NCI-H187 treated with DMSO at 0.1 percent for 48 hours (cell line): ENCODE measurements at places on chromosomes 5 and 9.

GRCh38 chr5:111255169-111255568 lies 31.0 kb downstream of the CAMK4 start:
- DNase-seq, result no peak

GRCh38 chr5:157116483-157116954 lies 7.7 kb upstream of the HAVCR2 start:
- no peak for DNase-seq

DNA sequence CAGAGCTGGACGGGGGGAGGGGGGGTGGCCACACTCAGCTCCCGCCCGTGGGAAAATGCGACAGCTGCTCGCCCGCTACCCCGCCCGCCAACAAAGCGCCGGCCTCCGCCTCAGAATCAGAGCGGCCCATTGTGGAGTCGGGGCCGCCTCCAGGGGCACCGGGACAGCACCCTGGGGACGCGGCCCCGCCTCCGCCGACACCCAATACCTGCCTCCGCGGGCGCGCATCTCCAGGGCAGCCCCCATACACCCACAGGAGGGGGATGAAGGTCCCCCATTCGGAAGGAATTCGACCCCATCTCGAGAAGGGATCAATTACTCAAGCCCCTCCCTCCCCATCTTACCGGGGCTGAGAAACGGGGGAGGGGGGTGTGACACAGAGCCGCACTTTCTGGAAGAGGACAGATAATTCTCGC lies 1.3 kb downstream of the NOTCH1 start:
- no peak for DNase-seq

GRCh38 chr5:74082512-74083055 lies 456.6 kb downstream of the ARHGEF28 start:
- no peak for DNase-seq

- no peak for DNase-seq
Observed at GRCh38 chr9:6968271-6968670, 210.5 kb downstream of the KDM4C start.

- no peak for DNase-seq
Observed at GRCh38 chr9:22307013-22307711, 139.5 kb upstream of the DMRTA1 start.

DNA sequence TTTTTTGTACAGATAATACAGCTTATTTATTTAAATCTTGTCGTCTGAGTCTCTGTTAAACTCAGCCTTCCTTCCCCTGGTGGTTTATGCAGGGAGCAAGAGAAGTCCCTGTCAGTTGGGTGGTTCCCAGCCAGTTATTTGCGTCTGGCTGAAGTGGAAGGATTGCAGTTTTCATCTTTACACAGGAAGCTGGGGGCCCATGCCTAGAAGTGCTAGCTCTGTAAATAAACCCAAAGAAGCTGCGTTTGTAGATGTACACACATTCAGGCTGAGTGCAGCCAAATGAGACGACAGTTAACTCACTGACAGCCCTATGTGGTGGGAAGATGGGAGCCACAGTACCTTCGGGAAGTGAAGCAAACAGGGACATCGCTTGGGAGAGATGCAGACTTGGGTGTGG lies 122.1 kb downstream of the SAXO1 start:
- DNase-seq, result no peak

DNA sequence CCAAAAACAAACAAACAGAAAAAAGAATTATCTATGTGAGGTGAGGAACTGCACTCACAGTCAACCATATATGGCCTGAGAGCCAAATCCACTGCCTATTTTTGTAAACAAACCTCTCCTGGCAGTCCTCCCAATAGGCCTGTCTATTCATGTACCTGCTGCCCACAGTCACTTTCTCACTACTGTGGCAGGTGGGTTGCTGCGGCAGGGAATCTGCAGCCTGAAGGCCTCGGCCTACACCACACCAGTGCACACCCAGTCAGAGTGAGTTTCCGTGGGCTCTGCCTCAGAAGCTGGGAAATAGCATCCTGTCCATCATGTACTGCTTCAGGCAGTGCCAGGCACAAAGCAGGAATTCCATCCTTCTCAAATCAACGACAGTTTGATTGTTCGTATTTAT lies 82.3 kb downstream of the SPTLC1 start:
- DNase-seq, result no peak

GRCh38 chr9:115494393-115494792 lies 376.4 kb upstream of the TNC start:
- DNase-seq, result no peak
